ENCODE measurements at places on chromosomes 7 and 10.

- no peaks in the 10 kb centered on the region for H3K36me3 ChIP-seq
- peaks cover 32% of the 10 kb centered on the region for H3K27me3 ChIP-seq
- no peak for DNase-seq
- no peak overlapping the region for H3K27ac ChIP-seq
- H3K4me1 ChIP-seq: no peaks in the 10 kb centered on the region
Observed at GRCh38 chr7:87933605-87933952, 472 bp upstream of the ADAM22 start.

DNA sequence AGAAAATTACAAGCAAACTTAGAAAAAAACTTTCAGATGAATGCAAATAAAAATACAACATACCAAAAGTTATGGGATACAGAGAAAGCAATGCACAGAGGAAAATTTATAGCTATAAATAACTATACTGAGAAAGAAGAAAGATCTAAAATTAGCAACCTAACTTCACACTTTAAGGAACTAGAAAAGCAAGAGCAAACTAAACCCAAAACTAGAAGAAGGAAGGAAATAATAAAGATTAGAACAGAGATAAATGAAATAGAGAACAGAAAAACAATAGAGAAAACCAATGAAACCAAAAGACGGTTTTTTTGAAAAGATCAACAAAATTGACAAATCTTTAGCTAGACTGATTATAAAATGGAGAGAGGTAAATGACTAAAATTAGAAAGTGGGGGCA is 9.6 kb upstream of the STRA8 start:
- H3K4me1 ChIP-seq: no peaks in the 10 kb centered on the region
- no peak for DNase-seq
- no peak overlapping the region for H3K4me3 ChIP-seq
- H3K36me3 ChIP-seq: no peaks in the 10 kb centered on the region
- H3K27ac ChIP-seq: no peak overlapping the region

DNA sequence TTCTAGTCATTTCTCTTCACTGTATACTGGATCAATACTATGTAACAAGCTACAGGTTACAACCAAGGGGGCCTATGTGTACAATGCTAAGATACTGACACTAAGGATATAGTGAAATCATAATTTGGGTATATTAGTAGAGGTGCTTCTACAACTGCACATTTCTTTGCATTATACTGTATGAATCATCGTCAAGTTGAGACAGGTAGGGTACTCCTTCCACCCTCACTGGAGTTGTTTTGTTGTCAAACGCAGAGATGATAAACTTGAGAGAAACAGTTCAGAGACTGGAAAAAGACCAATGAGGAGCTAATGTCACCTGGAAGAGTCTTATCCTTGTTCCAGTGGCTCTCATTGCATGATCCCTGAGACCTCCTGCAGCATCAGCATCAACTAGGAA is 208.2 kb upstream of the PRPS1L1 start:
- peaks cover 48% of the 10 kb centered on the region for H3K27me3 ChIP-seq
- H3K36me3 ChIP-seq: no peaks in the 10 kb centered on the region

DNA sequence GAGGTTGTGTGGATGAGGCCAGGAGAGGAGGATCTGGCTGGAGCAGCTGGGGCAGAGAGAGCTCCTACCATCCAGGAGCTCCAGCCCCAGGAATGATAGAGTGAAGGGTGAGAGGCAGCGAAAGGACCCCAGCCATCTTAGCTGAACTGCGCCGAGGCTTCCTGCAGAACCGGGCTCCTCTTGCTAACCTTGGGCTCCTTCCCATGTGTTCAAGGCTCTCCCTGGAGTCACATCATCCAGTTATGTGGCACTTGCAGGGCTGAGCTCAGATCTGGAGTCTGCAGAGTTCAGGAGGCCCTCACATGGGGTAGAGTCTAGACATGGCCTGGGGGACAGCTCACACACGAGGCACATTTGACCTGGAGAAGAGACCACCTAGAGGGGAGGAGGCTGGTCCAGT is 225.0 kb upstream of the ZNF32 start:
- H3K27ac ChIP-seq: no peak overlapping the region
- no peaks in the 10 kb centered on the region for H3K4me1 ChIP-seq
- no peak overlapping the region for H3K4me3 ChIP-seq

DNA sequence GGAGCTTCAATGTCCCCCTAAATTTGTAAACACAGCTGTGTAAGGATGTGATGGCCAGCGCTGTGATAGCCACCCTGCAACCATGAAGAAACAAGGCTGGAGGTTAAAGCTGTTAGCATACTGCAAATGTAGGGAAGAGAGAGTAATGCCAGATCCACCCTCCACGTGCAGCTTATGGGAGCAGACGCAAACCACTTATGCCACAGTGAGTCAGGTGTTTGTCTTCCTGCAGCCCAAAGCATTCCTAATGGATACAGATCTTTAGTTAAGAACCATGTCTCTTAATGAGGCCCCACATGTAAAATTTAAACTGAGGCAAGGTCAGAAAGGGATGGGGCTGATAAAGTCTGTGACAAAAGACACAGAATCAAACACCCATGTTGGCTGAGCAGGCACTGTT is 13.6 kb upstream of the MYL7 start:
- no peaks in the 10 kb centered on the region for H3K4me1 ChIP-seq
- no peak overlapping the region for H3K27ac ChIP-seq
- H3K27me3 ChIP-seq: no peaks in the 10 kb centered on the region
- H3K4me3 ChIP-seq: no peak overlapping the region
- DNase-seq: peak; percentile 14
